ENCODE measurements at places on chromosomes 1 and 21.

DNA sequence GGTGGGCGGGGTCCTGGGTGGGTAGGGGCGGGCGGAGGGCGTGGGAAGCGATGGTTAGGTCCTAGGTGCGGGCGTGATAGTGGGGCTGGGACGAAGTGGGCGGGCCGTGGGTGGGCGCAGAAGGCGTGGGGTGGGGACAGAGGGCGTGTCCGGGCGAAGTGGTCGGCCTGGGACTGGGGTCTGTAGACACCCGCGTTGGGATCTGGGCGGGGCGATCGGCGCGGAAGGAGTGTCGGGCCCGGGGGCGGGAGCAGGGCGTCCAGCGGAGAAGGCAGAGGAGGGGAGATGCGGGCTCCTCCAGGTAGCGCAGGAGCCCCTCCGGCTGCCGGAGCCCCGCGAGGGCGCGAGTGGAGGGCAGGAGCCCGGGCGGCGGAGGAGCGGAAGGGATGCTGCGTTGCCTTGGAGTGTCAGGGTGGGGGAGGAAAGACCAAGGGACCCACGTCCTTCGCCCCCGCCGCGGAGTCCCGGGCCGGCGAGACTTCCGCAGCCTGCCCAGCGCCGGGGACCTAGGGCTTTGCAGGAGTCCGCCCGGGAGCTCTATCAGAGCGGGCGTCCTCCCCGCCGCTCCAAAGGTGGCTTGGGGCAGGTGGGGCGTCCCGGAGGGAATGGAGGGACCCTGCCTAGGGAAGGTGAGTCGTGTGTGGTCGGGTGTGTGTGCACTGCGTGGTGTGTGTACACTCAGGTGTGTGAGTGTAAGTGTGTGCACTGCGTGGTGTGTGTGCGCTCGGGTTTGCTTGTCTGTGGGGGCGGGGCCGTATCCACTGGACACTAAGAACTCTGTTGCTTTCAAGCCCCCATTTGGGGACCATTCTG is 27.0 kb upstream of the PRSS38 start:
- DNase-seq, result peak; percentile 46

DNA sequence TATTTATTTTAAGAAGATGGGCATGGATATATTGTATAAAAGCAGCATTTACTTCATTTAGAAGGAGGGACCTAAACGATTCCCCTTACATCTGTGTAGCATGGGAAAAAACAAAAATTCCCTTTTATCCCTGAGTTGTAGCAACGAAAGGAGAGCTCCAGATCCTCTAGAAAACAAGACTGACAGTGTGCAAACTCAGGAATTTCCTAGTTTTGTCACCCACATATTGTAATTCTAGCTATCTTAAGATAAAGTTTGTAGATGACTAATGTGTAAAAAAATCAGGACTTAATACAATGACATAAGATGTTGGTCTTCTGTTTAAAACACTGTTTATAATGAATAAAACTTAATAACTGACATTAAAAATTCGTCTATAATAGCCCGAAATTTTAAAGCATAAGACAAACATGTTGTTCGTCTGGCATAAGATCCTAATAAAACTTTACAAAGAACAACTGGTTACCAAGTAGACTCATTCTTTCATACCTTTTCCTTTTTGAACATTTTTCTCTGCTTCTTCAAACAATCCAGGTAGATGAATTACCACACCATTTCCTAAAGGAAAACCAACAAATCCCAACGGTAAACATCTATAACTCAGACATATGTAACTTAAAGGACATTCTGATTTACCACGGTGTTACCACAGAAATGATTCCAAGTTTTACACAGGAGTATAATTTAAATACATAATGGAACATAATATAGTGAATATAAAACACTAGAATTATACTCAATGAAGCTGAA is 15.2 kb downstream of the ADSS2 start:
- no peak for DNase-seq

- DNase-seq, result peak; percentile 72
Observed at GRCh38 chr21:36976882-36977651, 10.6 kb upstream of the HLCS start.

GRCh38 chr1:77639056-77639455 is 43.4 kb downstream of the ZZZ3 start:
- no peak for DNase-seq

- no peak for DNase-seq
Observed at GRCh38 chr1:158007180-158007579, 13.7 kb downstream of the KIRREL1 start.

- no peak for DNase-seq
Observed at GRCh38 chr1:18731591-18732235, 101.1 kb downstream of the PAX7 start.

DNA sequence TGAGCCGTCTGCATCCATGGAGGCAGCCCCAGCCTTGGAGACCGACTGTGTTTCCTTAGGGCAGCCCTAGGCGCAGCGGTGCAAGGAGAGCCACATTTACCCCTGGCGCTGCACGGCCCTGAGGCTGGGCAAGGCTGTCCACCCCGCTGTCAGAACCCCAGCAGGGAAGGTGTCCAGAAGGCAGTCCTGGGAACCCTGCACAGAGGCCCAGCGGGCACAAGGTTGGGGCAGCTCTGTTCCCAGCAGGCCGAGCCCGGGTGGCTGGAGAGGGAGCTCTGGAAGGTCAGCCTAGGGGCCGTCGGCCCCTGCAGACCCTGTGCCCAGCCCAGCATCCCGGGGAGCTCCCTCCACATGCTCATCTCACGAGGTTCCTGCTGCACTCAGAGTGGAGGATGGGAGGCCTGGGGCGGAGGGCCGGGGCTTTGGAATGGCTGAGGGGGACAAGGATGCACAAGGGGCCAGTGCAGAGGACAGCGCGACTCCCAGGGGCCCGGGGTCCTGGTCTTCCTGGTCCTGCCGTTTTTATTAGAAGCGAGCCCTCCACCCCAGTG is 19.9 kb upstream of the SAMD11 start:
- DNase-seq, result peak; percentile 1

- peak; percentile 22 for DNase-seq
Observed at GRCh38 chr1:227318853-227319607, 738 bp upstream of the CDC42BPA start.

GRCh38 chr1:199242147-199242546 is 603.3 kb downstream of the PTPRC start:
- peak; percentile 47 for DNase-seq

- no peak for DNase-seq
Observed at GRCh38 chr1:50197216-50197615, 88.5 kb downstream of the ELAVL4 start.

GRCh38 chr21:17976691-17977090 is 157.5 kb upstream of the C21orf91 start:
- no peak for DNase-seq

Measured in NB4 (cell line).